Right ventricle myocardium inferior (tissue), 1 donor: ENCODE measurements at places on chromosomes 1 and 21.

- no peak for DNase-seq
Measured at GRCh38 chr1:159678939-159679338, 35.5 kb downstream of the CRP start.

GRCh38 chr1:168656485-168656884 lies 72.5 kb downstream of the DPT start:
- DNase-seq, result no peak

- no peak for DNase-seq
Measured at GRCh38 chr1:119547805-119548204, 40.8 kb downstream of the HSD3B1 start.

- DNase-seq, result peak; percentile 59
Measured at GRCh38 chr1:1356796-1357401, 1.5 kb downstream of the MXRA8 start.

DNA sequence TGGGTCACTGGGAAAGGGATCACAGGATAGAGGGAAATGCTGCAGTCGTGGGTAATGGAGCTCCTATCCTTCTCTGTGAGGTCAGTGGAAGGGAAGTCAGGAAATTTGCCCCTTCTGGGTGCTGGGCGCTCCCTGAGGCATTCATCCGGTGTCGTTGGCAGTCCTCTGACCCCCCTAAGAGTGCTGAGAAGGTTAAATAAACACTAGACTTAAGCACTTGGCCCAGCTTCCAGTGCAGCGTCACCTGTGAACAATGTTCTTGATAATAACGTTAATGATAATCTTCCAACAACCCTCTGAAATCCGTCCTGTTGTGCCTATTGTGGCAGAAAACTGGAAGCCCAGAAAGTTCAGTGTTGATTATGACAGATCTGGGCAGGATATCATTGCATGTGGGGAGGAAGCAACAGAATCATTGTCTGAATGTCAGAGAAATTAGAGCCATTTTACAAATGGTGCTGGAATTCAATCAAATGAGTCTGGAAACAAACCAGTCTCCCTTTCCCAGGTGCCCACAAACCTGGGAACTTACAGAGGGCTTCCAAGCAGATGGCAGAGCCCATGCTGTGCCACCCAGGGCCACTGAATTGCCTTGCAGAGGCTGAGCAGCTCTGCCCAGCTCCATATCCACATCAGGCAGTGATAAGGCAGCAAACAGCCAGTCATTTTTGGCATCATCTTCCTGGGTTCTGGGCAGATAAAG lies 216.8 kb downstream of the KAZN start:
- DNase-seq, result no peak

DNA sequence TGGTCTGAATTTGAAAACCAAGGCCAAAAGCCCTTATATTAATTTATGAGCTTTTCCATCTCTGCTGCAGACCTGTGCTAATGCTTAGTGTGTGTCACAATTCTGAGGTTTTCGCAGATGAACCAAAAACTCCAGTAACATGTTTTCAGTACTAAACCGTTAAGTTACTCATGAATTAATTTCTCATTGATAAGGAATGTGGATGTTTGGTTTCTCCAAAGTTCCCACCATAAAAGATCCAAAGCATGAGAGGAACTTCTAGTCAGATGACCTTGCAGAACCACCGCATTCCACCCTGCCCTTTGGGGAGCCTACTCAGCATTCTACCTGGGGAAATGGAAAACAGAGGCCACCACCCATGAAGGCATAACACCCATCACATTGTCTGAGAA lies 7.5 kb upstream of the LEPR start:
- DNase-seq, result no peak

DNA sequence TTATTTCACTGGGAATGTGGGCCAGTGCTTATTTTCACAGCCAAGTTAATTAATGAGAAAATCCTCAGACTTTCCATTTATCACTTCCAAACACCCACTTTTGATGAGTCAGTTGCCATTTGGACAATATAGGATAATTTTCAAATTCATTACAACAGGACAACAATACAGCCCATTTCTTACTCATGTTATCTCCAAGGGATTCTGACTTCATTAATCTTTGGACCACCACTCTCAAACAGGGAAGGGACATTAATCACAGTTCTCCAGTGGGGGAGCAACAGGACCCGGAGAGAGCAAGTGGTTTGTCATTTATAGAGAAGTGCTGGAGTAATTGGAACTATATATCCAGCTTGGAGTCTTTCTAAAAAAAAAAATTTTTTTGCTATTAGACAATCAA lies 38.7 kb downstream of the JUN start:
- DNase-seq, result no peak

- no peak for DNase-seq
Measured at GRCh38 chr1:177119311-177119710, 45.2 kb downstream of the ASTN1 start.

DNA sequence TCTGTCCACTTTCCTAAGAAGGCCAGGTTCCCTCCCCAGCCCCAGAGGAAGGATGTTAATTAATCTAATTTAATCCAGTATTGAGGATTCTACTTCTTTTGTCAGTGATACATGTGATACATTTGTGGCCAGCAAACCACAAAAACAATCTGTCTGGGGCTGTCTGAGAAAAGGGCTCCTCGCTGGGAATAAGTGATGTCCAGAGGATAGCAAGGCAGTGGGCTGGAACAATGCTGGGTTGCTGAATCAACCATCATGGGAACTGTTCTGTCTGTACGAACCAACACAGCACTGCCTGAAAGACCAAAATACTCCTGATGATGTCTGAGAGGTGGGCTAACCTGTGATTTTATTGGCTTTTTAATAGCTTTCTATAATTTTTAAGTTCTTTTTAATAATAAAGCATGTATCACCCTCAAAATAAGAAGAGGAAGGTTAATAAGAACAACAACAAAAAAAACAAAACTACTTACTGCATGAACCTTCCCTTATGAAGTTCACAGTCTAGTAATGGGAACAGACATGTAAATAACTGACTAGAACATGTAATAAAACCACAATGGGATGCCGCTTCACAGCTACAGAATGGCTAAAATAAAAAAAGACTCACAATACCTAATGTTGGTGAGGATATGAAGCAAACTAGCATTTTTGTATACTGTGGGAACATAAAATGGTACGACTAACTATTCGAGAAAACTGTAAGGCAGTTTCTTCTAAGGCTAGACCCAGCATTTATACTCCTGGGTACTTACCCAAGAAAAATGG lies 11.4 kb upstream of the ADAR start:
- DNase-seq, result no peak

GRCh38 chr1:2322065-2322571 lies 69.2 kb downstream of the MORN1 start:
- DNase-seq, result peak; percentile 86

DNA sequence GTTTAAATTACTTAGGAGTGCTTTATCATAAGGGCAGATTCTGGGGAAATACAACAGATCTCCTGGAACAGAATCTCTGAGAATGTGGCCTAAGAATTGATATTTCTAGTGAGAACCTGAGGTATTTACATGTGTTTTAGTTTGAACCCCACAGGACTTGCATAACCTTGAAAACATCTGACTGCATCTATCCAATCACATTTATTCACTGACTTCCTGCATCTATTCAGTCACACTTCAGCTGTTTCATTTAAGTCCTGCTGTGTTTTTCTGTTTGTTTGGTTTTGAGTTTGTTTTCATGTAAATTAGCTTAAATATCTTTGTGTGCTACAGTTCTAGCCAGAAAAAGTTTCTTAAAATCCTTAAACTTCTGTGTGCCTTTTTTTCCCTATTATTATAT lies 1260.7 kb downstream of the PLA2G4A start:
- no peak for DNase-seq

DNA sequence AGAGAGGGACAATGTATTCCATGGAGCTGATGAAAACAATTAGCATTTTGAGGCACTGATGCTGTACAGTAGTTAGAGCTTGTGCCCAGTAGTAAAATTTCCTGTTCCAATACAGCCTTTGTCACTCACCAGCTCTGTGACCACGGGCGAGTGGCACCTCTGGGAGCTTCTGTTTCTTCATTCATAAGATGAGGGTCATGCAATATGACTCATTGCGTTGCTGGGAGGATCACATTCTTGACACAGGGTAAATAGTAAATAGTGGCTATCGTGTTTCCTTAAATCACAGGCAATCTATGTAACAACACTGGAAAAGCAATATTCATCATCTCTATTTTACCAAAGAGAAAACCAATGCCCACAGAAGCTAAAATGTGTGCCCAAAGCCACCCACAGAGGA lies 4.5 kb upstream of the LRRC52 start:
- DNase-seq, result no peak

DNA sequence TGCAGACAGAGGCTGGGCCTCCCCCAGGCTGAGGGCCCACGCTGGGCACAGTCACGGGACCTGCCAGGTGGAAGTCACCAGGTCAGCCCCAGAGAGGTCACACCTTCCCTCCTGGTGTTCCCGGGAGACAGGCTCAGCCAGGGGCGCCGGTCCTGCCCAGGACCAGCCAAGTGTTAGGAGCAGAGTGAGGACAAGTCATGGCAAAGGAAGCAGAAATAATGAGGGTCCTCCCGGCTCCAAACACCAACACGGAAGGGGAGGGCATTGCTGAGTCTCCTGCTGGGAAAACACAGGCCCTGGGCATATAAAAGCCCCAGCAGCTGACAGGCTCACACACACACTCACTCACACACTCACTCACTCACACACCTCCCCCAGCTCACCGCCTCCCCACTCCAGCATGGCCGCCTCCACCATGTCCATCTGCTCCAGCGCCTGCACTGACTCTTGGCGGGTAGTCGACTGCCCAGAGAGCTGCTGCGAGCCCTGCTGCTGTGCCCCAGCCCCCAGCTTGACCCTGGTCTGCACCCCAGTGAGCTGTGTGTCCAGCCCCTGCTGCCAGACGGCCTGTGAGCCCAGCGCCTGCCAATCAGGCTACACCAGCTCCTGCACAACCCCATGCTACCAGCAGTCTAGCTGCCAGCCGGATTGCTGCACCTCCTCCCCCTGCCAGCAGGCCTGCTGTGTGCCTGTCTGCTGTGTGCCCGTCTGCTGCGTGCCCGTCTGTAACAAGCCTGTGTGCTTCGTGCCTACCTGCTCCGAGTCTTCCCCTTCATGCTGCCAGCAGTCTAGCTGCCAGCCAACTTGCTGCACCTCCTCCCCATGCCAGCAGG lies at the start of gene KRTAP10-10:
Gene KRTAP10-10, plus strand, starts transcription at position 339 of the 833 bp plus-strand sequence. Its CDS starts 62 bp downstream, at position 401.
- DNase-seq, result no peak

DNA sequence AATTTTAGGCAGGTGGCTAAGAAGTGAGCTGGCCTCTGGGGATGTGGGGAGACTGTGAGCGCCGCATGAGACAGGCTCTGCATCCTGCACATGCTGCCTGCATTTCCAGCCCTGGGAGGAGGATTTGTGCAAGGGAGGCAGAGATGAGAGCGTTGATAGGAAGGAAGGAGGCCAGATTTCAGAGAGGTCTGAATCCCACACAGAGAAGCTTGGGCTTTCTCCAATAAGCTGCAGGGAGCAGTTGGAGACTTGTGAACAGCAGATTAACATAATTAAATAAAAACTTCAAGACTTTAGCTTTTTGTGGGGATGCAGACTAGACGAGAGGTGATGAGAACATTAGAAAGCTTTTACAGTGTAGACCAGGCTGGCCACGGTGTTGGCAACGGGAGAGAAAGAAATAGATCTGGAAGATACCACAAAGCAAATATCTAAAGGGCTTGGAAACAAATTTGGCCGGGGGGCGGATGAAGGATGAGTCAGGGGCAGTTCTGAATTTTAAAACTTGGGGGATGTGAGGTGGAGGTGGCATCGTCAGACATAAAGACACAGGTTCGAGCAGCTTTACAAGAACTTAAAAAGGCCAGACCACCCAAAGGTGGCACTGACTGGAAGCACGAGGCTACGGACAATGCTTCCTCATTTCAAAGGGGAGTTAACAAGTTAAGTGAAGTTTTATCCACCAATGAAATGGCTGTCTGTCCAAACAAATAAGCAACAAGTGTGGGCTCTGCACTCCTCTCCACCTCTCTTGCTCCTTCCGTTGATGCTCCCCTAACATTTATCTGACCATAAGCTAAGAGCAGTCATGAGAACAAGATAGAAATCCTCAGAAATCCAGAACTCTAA lies 57.0 kb downstream of the HIVEP3 start:
- no peak for DNase-seq

- DNase-seq, result no peak
Measured at GRCh38 chr21:35048183-35048601, 910 bp downstream of the RUNX1 start.

- DNase-seq, result no peak
Measured at GRCh38 chr1:229972600-229973296, 94.3 kb upstream of the GALNT2 start.

DNA sequence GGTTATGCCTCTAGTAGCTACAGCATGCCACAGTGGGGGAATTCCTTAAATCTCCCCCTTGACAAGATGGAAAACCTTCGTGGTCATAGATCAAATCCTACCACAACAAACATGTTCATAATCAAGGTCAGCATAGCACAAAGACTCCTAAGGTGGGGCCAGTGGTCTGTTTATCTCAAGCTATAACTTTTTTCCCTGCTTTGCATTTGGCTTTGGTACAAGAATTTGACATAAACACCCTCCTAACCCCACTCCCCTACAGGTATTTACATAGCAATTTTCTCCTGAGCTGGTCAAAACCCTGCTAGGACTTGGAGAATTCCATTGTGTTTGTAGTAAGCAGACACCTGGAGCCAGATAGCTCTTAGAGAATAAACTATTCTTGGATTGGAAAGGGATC lies 58.5 kb downstream of the HIVEP3 start:
- DNase-seq, result no peak
